Foreskin fibroblast (primary cell): ENCODE measurements at places on chromosomes 3 and 15.

DNA sequence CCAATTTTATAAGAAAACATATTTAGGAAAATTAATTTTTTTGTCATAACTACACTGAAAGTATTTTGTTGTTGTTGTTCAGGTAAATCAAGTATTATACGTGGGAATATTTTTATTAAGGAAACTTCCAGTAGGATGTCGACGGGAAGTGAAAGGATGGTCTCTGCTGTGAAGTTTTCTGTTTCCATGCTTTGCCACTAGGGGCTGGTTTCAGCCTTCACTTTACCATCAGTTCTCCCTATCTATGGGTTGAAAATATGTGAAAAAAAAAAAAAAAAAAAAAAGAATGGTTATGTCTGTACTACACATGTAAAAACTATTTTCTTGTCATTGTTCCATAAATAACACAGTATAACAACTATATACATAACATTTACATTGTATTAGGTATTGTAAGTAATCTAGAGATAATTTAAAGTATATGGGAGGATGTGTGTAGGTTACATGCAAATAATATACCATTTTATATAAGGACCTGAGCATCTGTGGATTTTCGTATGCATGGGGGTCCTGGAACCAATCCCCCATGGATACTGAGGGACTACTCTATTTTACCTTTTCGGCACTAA is 136.7 kb downstream of the SMAD6 start:
- DNase-seq, result no peak

- DNase-seq, result no peak
These were observed 82.2 kb upstream of the SLC6A6 start for GRCh38 chr3:14320219-14320618.

DNA sequence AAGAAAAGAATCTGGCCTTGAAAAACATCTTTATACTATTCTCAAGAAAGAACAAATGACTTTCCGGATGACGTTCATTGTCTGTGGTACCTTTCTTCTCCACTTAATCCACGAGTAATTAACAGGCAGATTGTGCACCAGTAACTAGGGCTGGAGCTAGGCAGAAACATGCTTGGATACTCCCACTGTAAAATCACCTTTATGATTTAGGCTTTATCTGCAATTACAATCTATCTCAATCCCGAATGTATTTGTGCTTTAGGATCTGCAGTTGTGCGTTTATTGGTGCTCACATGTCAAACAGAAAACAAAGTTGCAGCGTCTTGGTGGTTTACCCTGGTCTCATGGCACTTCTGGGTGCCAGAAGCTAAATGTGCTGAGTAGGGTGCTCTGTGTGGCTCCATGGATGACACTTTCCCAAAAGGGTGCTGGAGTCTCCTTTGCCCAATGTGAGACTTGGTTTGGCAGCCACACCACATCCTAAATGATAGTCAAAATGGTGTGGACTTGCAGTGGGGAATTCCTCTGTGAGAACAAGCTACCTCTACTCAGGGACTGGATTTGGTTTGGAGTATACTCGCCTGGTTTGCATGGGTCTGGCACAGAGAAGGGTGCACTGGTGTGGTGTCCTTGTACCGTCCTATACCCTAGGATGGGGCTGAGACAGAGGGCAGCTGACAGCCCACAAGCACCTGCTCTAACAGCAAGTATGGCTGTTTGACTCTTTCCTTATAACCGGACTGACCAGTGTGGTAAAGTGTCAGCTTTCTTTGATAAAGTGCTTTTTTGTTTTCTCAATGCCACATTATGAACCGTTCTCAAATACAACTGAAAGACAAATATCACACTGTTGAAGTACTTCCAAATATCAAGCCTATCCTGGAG is 7.7 kb downstream of the SERP1 start:
- DNase-seq, result no peak

- DNase-seq, result no peak
These were observed 12.0 kb downstream of the ACVR2B start for GRCh38 chr3:38465588-38466154.

DNA sequence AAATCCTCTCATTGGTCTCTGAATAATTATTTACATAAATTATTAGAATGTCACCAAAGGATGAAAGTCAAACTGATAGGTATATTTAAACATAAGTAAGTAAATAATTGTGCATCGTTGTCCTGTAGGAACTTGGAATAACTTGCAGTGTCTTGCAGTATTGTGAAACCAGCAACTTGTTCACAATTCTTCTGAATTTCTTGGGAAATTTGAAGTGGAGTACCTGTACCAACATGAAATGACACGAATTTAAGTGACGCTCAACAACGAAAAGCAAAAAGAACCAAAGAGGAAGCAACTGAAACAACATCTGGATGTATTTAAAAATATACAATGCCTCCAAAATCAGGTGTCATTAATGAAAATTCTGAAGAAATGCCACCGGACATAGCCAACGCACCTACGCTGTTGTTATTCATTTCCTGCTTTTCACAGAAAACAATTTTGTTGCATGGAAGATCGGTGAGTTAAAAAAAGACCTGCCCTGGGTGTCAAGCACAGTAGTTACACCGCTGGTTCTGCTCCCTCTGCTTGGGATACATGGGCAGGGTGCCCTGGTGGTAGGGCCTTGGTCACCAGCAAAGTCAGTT is 112.5 kb downstream of the RPLP1 start:
- no peak for DNase-seq

- DNase-seq, result no peak
These were observed 19.5 kb downstream of the SNUPN start for GRCh38 chr15:75606026-75606425.

DNA sequence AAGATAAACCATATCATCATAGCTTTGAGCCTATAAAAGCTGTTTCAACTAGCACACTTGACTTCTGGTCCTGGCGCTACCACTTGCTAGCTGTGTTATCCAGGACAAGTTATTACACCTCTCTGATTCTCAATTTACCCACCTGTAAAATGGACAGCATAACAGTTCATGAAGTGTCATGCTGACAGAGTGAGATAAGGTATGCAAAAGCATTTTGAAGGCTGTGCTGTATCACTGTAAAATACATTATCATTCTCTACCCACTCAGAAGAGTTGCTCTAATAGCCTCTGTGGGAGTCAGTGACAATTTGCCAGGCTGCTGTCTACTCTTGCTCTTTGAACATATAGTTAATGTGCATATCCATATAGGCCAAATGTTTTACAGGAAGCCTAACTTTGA is 93.0 kb downstream of the SSR3 start:
- no peak for DNase-seq

- DNase-seq, result no peak
These were observed 412.7 kb downstream of the CNTN4 start for GRCh38 chr3:2511356-2511755.

GRCh38 chr3:66314455-66314854 is 93.7 kb downstream of the SLC25A26 start:
- DNase-seq, result no peak

DNA sequence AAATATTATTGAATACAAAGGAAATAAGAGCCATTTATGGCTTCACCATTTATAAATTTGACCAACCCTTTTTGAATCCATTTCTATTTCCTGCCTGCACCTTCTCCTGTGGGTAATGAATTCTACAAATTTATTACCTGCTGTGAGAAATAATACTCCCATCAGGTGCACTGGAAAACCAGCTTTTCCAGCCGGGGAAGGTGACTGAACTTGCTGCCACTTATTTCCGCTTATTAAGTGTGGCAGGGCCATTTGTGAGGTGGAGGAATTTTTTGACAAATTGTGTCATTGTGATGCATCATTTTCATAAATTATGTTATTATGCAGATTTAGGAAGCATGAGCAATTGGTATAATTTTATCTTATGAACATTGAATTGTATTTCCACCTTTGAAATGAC is 151.1 kb downstream of the SQOR start:
- no peak for DNase-seq

DNA sequence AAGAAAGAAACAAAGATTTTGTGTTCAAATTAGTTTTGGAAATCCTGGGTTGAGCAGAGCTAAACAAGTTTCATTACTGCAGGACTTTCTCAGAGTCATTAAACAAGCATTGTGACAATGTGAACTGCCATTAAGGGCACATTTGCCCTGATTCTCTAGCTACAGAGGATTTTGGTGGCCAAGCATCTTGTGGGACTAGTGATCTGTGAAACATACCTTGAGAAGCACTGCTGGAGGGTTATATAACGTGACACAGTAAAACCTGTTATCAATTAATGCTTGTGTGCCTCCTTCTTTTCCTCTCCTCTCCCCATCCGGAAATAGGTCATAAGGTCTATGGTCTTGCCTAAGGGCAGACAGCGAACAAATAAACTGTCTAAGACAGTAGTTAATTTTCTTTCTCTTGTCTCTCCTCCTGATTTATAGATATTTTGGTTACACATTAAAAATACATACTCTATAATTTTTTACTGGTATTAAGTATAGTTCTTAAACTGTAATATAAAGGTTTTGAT is 167.3 kb upstream of the NANOGP8 start:
- no peak for DNase-seq

- peak; percentile 90 for DNase-seq
These were observed 6.6 kb upstream of the KBTBD8 start for GRCh38 chr3:66991459-66991858.

- no peak for DNase-seq
These were observed 8.1 kb downstream of the FAM3D start for GRCh38 chr3:58658508-58658907.

GRCh38 chr3:73470860-73471259 is 153.9 kb downstream of the PDZRN3 start:
- peak; percentile 41 for DNase-seq

DNA sequence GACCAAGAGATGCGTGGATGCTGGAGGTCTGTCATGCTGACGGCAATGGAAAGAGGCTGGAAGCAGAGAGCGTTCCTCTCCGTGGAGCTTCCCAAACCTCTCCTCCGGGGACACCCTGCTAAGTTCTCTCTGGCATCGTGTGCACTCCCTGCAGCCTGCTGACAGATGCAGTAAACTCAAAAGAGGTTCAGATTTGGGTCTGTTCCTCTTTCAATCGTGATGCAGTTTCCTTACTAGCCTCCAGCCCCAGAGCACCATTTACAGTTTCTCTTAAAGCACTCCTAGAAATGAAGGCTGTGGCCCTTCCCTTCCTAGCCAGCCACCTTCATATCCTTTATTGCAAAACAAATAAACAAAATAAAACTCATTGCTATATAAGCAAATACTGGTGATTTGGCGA is 47.3 kb upstream of the LRRC58 start:
- DNase-seq, result no peak

GRCh38 chr3:160180581-160181216 is 44.5 kb upstream of the C3orf80 start:
- peak; percentile 54 for DNase-seq

- no peak for DNase-seq
These were observed 74.0 kb upstream of the CNTN4 start for GRCh38 chr3:2024713-2025112.

GRCh38 chr3:121863801-121864200 is 28.8 kb downstream of the EAF2 start:
- no peak for DNase-seq

GRCh38 chr3:45572755-45573154 is 21.8 kb upstream of the LIMD1 start:
- no peak for DNase-seq

GRCh38 chr3:111351334-111351733 is 190.7 kb upstream of the CD96 start:
- DNase-seq, result no peak

- DNase-seq, result peak; percentile 31
These were observed 10.0 kb downstream of the TMEM62 start for GRCh38 chr15:43143203-43143941.

- DNase-seq, result no peak
These were observed 48.5 kb downstream of the PGPEP1L start for GRCh38 chr15:98958918-98959639.

GRCh38 chr3:155001289-155002010 is 78.7 kb upstream of the MME start:
- DNase-seq, result no peak

DNA sequence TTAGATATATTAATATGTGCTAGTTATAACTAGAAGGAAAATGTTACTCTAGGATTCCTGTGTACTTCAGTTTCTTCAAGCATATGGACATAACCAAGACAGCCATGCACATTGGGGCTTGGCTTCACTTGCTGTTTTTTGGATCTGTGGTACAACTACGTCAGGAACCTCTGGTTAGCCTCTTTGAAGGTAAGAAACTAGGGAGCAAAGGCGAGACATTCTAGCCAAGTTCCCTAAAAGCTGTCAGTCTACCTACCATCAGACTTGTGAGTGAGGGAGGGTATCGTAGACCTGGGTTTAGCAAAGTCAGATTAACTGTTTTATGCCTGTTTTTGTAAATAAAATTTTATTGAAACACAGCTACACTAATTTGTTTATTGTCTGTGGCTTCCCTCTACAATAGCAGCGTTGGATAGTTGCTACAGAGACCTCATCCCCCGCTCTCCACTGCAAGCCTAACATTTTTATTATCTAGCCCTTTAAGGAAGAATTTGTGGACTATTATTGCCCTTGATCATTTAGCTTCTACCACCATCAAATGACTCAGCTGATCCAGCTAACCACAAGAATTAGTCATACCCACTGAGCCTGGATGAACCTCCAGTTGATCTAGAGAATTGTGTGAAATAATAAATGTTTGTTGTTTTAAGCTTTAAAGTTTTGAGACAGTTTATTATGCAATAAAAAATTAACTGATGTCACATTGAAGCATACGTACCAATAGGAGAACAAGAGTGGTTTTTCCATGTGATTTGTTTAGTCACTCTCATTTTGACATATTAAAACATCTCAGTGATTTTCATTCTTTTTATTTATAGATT is 58.1 kb downstream of the RSRC1 start:
- peak; percentile 94 for DNase-seq

DNA sequence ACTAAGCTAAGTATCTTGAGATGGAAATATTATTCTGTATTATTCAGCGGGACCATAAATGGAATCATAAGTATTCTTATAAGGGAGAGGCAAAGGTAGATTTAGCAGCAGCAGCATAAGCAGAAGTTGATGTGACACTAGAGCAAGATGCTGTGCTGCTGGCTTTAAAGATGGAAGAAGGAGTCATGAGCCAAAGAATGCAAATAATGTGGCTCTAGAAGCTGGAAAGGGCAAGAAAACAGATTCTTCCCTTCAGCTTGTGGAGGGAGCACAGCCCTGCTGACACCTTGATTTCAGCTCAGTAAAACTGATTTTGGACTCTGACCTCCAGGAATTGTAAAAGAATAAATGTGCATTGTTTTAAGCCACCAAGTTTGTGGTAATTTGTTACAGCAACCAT is 144.2 kb upstream of the ANKRD28 start:
- DNase-seq, result no peak

GRCh38 chr3:137343283-137343682 is 385.5 kb downstream of the IL20RB start:
- no peak for DNase-seq

DNA sequence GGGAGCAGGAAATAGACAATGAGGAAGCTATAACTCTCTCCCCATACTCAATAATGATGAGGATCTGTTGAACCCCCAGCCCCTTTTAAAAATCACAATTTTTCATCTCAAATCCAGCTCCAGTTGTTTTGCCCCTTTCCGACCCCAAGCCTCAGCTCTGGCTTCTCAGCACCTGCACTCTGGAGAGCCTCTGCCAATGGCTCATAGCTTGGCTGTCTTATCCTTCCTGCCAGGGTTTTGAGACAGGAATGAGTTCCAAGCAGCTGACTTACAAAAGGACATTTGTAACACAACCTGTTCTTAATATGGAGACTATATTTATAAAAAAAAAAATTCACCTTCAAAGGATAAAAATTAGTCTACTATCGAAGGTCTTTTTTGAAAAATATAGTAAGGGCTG is 105.9 kb upstream of the NEDD4 start:
- DNase-seq, result no peak

- peak; percentile 64 for DNase-seq
These were observed 2.6 kb downstream of the ATP8B4 start for GRCh38 chr15:50116477-50116876.
